ENCODE measurements at places on chromosomes 4 and X.

DNA sequence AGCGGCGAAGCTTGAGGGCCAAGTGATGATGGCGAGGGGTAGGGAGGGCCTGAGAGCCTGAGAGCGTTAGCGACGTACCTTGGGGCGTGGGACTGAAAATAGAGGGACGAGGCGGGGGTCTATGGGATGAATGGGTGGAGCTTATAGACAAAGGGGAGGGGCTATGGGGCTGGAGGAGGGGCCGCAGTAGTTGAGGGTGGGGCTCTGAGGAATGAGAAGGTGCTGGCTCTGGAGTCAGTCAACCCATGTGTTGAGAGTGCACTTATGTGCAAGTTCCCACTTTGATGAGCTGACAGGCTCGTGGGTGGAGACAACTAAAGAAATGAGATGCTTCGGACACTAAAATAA lies 488 bp downstream of the TBC1D25 start:
- DNase-seq: no peak

- DNase-seq: no peak
Observed at GRCh38 chr4:139950568-139950967, 203.4 kb downstream of the MAML3 start.

DNA sequence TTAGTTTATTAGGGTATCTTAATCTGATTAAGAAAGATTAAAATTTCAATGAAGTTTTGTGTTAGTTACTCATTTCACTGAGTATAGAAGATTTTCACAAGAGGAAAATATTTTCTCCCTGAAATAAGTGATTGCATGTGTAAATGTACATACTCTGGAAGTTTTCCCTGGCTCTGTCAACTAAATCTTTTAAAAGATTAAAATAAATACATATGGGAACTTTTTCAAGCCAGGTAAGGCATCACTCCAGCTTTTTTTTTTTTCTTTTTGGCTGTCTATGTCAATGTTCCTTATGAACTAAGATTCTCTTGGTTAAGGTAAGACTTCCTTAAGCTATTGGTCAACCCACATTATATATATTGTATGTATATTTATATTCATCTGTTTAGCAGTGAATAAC lies 117.6 kb downstream of the CBR4 start:
- DNase-seq: no peak

GRCh38 chr4:121143131-121143530 lies 21.0 kb downstream of the TNIP3 start:
- DNase-seq: no peak

GRCh38 chr4:61913619-61914018 lies 713.5 kb downstream of the ADGRL3 start:
- no peak for DNase-seq

GRCh38 chr4:48193921-48194468 lies 59.9 kb upstream of the TXK start:
- DNase-seq: no peak

DNA sequence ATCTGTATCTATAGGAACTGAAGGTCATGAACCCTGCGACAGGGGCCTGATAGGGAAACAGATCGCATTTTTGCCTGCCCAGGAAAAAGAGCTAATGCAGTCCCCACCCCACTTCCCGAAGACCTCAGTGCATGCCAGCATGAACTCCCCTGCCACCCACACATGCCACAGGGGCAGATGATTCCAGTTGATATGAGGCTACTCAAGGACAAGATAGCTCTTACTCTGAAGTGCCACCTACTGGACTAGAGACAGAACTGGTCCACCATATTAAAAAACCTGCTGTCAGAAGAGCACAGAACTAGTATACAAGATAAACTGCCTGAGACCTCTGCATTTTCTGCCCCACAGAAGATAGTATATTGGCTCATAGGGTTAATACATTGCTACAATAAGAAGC lies 68.0 kb downstream of the YIPF7 start:
- DNase-seq: peak; percentile 59

DNA sequence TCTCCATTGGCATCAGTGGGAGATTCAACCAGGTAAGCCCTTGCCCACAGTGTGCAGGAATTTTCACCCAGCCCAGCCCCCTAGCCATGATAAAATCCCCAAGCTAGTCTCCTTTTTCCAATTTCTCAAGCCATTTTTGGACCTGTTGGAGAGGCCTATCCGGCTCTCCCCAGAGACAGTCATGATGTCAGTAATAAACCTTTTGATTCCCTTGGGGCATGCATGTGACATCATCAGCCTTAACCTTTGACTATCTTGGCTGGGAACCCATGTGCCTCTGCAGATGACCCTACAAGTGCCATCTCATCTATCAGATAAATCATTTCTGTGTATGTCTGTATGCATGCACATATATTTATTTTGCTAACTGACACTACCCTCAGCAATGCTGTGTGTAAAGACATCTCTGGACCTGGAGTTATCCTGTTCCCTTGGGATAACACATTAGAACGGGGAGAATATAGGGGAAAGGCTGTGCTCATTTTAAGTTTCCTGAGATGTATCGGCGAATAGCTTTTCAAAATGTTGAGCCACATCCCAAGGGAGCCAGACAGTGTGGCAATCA lies 51.0 kb downstream of the CYTL1 start:
- peak; percentile 6 for DNase-seq

DNA sequence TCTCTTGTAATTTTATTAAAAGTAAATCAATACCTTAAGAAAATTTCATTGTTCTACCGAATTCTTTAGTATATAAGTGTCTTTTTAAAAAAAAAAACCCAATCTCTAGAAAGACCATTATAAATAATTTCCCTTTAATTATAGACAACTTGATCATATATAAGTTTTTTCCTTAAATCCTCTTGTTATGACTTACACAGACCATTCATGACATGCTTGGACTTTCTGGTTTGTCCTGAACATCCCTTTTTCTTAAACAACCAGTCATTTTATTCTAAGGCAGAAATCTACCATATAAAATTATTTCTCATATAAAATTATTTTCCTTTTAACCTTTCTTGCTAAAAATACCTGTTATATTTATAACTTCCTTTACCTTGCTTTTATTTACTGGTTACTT lies 15.4 kb upstream of the FHDC1 start:
- DNase-seq: no peak

- peak; percentile 82 for DNase-seq
Observed at GRCh38 chr4:37471971-37472370, 214.2 kb downstream of the RELL1 start.

DNA sequence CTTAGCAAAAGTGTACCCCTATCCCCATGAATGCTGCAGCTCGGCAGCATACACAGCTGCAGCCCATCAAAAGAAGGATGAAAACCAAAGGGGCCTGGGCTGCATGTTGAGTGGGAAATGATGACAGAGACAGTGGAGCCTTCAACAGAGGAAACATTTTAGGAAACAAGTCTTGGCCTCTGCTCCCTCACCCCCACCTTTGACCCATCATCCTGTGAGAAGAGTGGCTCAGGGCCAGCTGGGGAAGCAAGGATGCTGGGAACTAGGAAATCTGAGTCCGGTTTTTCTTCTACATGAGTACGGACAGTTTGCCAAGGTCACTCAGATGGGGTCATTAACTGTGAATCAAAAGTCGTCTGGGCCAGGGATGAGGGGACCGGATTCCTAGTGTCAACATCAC lies 37.2 kb downstream of the IDS start:
- no peak for DNase-seq

- DNase-seq: no peak
Observed at GRCh38 chrX:58025979-58026378, 115.7 kb upstream of the ZXDA start.

GRCh38 chrX:104118765-104119164 lies 6.4 kb downstream of the ZCCHC18 start:
- no peak for DNase-seq
